HS-5 (cell line): ENCODE measurements at places on chromosomes 7 and 10.

- DNase-seq, result no peak
Measured at GRCh38 chr10:99941942-99942820, 67.6 kb downstream of the DNMBP start.

DNA sequence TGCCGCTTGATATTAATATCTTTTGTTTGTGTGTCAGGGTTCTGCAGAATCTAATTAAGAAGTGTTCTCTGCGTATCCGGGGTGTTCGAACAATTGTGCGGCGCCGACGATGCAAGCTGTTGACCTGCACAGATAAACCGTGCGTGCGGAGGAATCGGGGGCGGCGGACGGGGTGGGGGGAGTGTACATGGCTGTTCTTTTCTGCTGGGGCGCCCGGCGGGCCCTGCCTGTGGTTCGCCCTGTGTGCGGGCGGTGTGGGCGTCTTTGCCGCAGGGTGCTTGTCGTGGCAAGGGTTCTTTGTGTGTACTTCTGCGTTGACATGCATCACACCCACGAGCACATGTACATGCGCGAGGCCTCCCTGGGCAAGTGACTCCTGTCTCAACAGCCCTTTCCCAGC, 47.9 kb downstream of the MICALL2 start:
- no peak for DNase-seq

DNA sequence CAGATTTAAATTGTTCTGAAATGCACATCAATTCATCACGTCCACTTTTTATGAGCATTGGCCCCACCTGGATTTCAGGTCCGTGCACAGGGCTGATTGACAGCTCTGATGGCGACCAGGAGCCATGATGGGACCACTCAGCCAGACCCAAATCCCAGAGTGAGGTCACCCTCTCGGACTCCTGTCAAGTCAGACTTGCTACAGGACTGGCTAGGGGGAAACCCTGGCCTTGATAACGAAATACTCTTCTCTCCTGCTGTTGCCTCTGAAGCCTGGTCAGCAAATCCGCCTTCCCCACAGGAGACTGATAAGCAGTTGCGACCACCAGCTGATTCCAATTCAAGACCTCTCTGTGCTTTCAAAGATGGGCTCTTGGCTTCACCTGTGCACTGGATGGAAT, 76.4 kb downstream of the CARD11 start:
- no peak for DNase-seq

GRCh38 chr10:126259760-126260479, 128.4 kb downstream of the ADAM12 start:
- no peak for DNase-seq

- no peak for DNase-seq
Measured at GRCh38 chr10:11448190-11448544, 163.3 kb downstream of the USP6NL start.

GRCh38 chr7:51233374-51233773, 83.2 kb downstream of the COBL start:
- DNase-seq, result no peak

DNA sequence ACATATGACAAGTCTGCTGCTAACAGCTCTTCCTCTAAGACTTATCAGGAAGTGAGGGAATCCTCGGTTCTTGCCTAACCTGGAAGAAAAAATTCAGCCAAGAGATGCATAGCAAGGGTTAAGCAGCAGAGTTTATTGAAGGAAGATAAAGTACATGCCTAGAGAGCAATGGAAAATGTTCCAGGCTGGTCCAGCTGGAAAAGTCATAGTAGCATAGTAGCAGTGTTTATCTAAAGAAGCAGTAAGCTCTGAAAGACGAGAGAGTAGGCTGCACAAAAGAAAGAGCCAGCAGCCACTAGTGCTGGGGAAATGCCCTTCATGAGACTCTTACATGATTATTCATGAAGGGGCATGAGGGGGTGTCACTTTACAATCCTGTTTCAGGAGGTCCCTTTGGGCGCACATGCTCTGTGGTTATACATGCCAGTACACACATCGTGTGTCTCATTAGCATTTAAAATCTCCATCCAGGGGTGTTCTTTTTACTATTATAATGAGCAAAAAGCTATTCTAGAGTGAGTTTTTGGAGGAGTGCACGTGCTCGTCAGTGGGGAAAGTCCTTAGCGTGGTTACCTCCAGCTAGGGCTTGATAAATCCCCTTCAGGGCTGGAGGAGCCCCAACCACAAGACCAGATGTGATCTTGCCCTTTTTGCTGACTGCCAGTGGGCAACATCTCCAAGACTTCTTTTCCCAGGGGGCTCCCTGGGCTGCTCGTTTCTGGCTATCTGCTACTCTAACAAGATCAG, 716.1 kb downstream of the PARD3 start:
- DNase-seq, result no peak

DNA sequence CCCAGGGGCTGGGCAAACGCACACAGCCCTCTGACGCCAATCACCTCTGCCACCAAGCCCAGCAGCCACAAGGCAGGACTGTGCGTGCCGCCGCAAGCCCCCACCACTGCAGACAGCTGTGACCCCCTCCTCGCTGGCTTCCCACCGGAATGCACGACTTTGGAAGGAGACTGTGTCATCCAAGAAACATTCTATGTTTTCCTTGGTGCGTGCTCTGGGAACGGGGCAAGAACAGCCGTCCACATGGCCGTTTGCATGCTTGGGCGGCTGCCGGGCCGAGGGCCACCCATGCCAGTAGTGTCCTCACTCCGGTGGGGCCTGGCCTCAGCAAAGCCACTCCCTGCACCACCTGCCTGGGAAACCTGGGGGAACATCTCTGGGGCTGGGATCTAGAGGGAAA, 17.6 kb upstream of the ELN start:
- no peak for DNase-seq

DNA sequence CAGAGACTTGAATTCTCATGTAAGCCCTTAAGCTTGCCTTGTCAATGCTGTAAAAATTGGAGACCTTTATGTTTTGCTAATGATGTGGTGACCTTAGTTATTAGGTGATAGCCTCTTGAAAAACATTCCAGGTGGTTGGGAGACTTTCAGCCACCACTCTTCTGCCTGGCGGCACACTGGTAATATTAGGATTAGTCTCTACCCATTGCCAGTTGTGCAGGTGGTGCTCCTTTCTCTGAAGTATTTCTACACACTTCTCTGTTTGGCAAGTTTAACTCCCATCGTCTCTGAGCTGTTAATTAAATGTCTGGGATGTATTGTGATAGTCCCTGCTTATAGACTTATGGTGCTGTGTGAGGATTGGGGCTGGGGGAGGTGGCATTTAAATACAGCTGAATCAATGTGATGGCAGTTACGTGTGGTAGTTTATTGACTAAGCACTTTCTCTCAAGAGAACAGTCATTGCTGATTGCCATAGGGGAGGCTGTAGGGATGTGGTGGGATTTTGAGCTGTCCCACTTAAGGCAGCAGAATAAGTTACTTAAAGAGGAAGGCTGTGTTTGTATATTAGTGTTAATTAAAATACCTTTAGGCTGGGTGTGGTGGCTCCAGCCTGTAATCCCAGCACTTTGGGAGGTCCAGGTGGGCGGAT, 61.7 kb downstream of the DAGLB start:
- DNase-seq, result no peak

DNA sequence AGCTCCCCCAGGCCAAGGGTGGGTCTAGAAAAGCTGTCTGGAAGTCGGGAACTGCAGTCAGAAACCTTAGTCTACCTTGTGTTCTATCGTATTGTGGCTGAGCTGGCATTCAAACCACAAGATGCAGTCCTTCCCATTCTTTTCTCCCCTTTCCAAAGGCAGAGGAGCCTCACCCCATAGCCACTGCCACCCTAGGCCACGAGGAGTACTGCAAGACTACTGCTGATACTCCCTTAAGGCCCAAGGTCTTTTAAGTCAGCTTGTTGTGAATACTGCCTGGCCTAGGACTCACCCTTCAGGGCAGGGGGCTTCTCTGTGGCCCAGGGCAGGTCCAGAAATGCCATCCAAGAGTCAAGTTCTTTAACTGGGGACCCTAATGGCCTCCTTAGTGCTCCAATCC, 214.5 kb upstream of the CNTNAP2 start:
- no peak for DNase-seq

- no peak for DNase-seq
Measured at GRCh38 chr10:112269266-112269665, 13.9 kb upstream of the TECTB start.

DNA sequence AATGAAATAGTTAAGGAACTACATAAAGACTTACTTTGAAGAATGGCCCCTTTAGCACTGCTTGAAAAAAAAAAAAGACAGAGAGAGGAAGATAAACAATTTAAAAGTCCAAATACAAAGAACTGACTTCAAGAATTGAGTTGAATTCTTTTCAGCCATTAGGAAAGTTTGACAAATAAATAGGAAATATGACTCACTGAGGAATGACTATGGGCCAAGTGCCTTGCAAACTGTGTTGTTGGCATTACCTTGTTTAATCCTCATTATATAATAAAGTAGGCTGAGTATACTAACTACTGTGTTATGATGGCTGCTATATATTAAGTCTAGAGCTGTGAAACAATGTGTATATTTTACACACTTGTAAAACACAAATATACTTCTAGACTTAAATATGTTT, 151.1 kb downstream of the ELMO1 start:
- DNase-seq, result no peak

DNA sequence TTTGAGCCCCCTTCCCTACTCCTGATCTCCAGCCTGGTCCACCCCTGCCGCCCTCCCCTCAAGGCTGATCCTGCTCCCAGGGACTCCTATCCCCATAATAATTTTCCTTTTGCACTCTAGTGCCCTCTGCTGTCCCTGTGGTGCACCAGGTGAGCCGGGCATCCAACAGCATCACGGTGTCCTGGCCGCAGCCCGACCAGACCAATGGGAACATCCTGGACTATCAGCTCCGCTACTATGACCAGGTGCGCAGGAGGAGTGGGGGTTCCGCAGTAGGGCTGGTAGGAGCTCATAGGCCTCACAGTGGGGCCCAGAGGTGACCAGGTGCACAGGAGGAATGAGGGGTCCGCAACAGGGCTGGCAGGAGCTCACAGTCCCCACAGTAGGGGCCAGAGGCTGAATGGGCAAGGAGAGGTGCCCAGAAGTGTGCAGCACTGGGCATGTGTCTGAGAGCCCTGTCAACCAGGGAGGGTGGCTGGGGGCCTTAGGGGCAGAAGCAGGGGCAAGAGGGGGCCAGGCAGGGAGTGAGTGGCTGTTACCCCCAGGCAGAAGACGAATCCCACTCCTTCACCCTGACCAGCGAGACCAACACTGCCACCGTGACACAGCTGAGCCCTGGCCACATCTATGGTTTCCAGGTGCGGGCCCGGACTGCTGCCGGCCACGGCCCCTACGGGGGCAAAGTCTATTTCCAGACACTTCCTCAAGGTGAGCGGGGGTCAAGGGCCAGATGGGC, 11.7 kb downstream of the EPHB6 start:
- DNase-seq, result no peak
